NCI-H446 (cell line): ENCODE measurements at places on chromosomes 16 and 17.

- no peak for DNase-seq
Observed at GRCh38 chr17:62578757-62579487, 48.5 kb upstream of the MRC2 start.

- DNase-seq, result no peak
Observed at GRCh38 chr17:40777459-40777858, 4.9 kb downstream of the KRT27 start.

- no peak for DNase-seq
Observed at GRCh38 chr17:78412403-78412802, 34.0 kb downstream of the PGS1 start.

GRCh38 chr17:48491527-48492273, 39.1 kb downstream of the HOXB1 start:
- no peak for DNase-seq

GRCh38 chr17:75621489-75621888, 11.7 kb upstream of the SMIM5 start:
- no peak for DNase-seq

- DNase-seq, result no peak
Observed at GRCh38 chr17:43018932-43019331, 3.3 kb downstream of the VAT1 start.

DNA sequence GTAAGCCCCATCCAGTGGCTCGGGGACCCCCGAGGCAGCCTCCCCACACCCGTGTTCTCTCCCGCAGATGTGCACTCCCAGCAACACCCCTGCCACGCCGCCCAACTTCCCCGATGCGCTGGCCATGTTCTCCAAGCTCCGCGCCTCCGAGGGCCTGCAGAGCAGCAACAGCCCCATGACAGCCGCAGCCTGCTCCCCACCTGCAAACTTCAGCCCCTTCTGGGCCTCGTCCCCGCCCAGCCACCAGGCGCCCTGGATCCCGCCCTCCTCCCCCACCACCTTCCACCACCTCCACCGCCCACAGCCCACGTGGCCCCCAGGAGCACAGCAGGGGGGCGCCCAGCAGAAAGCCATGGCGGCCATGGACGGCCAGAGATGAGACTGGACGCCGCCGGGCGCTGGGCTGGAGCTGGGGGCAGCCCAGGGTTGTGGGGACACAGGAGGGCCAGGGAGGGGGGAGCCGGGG, 5.0 kb downstream of the UBALD2 start:
- DNase-seq, result no peak

GRCh38 chr17:52136166-52136565, 22.3 kb downstream of the CA10 start:
- DNase-seq, result peak; percentile 84

- DNase-seq, result no peak
Observed at GRCh38 chr16:19184823-19185509, 16.9 kb downstream of the SYT17 start.

- no peak for DNase-seq
Observed at GRCh38 chr17:40158438-40159013, 18.2 kb downstream of the CASC3 start.

GRCh38 chr17:2174468-2175293, 119.8 kb downstream of the HIC1 start:
- no peak for DNase-seq

DNA sequence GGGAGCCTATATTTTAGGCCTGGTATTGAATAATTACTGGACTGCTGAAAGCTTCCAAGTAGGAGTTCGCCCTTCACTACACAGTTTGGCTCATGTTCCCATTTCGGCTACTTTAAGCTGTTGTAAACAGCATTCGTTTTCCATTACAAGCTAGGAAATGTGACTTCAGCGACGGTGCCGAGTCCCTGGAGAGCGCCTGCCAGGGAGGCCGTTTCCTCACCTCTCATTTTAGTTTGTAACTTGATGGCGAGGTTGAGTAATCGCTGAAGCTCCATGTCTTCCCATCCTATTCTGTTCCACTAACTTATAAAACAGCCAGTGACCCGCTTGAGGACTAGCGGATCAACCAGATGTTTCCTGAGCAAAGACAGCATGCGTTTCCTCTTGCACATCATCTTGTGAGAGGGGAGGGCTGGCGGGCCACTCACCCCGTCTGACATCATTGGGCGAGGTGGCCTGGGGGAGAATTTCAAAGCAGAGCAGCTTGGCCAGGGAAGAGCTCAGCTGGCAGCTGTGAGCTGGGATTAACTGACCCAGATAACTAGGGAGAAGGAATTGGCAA, 32.9 kb downstream of the PCTP start:
- no peak for DNase-seq

DNA sequence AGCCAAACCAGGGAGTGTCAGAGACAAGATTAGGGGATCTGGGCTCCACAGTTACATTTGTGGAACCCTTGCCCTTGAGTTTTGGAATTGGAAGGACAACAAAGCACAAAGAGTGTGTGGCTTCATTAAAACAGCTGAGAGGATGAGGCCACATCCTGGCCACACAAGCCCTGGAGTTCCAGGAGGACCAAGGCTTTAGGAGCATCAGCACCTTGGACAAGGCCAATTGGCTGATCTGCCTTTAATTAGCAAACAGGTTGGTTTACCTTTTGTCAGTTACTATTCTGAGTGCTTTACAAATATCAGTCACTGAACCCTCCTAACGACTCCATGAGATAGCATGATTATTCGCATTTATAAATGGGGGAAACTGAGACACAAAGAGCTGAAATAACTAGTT, 54.7 kb downstream of the SLC6A2 start:
- no peak for DNase-seq

GRCh38 chr16:64452446-64452845, 669.4 kb downstream of the CDH11 start:
- DNase-seq, result no peak

DNA sequence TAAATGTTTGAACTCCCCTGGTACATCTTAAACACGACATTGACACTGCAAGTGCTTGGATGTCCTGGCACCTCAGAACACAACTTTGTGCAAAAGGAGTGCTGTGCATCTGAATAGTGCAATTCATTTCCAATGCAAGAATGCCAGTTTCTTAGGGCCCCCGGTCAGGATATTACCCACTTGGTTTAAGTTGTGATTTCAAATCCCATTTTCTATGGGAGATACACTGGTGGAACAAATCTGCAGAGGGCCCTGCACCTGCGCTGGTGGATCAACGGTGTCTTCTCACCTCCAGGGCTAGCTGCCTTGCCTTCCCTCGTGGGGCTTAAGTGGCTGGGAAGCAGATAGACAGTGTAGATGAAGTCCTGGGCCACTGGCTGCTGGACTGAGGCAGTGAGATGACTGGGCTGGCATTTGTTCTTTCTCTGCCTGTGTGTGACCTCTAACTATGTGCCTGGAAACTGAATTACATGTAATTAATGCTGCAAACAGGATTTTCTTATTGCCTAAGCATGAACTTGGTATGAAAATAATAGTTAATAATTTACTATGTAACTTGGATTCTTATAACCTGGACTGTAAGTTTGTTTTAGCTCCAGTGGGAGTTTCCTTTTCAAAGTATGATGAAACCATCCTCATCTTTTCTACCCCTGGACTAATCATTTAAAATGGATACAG, 20.9 kb downstream of the HAPSTR1 start:
- no peak for DNase-seq

- DNase-seq, result no peak
Observed at GRCh38 chr16:53769787-53770186, 65.8 kb downstream of the FTO start.

GRCh38 chr16:47463771-47464624, 2.9 kb downstream of the PHKB start:
- no peak for DNase-seq

- no peak for DNase-seq
Observed at GRCh38 chr16:370979-371514, 709 bp upstream of the MRPL28 start.

DNA sequence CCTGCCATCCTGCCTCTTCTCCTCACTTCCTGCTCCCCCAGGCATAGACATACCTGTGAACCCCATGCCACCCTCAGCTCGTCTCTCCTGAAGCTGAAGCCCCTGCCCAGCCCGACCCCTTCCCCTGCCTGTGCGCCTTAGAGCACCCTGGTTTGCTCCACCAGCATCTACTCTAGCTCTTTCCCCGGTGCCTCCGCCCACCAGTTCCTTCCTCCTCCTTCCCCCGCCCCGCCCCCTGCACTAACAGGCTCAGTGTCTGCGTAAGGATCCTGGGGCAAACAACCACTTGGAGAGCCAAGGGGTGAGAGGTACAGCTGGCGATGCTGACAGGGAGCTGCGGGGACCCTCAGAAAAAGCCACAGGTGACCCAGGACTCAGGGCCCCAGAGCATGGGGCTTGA, 1.9 kb downstream of the GPR142 start:
- no peak for DNase-seq

- no peak for DNase-seq
Observed at GRCh38 chr16:76511203-76511602, 234.0 kb downstream of the CNTNAP4 start.

- DNase-seq, result no peak
Observed at GRCh38 chr16:22705799-22706198, 108.2 kb upstream of the HS3ST2 start.

DNA sequence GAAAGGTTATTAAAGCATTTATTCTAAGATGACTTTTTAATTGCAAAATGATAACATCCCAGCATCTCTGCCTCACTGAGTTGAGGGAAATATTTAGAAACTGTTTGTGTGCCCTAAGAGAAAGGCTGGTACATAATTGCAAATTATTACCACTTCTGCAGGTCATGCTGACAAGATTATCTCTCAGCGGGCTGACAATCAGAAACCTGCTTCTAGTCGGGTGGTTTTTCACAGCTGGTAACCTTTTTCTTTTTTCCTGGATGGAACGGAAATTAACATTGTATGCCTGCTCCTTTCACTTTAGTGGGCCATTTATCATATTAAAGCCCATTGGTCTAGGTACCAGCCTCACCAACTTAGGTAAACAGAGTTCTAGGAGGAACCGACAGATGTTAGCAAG, 17.0 kb upstream of the NUDT7 start:
- no peak for DNase-seq

DNA sequence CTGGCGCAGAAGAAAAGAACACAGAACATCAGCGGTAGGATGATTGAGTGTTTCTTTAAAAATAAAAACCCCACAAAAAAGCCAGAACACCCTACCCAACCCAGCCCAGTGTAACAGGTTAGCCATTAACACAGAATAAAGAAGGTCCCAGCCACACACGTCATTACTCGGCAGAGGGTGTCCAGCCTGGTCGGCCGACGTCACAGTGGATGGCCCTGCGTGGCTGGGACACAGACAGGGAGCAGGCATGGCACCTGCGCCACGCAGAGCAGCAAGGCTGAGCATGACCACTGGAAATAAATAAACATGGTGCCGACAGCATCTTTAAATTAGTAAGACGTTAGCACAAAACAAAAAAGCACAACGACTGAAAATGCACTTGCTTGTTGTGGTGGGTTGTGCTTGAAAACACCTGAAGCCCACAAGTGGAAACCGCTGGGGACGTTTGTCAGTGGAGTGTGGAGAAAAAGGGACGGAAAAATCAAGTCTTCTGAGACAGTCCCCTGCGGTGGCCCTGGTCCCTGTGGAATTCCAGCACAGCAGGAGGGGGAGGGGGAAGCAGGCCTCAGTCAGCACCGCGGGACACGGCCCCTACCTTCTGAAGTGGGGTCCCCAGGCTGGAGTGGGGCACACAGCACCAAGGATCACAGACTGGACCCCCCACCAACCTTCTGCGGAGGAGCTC, 39.2 kb downstream of the SLC7A5 start:
- DNase-seq, result no peak

DNA sequence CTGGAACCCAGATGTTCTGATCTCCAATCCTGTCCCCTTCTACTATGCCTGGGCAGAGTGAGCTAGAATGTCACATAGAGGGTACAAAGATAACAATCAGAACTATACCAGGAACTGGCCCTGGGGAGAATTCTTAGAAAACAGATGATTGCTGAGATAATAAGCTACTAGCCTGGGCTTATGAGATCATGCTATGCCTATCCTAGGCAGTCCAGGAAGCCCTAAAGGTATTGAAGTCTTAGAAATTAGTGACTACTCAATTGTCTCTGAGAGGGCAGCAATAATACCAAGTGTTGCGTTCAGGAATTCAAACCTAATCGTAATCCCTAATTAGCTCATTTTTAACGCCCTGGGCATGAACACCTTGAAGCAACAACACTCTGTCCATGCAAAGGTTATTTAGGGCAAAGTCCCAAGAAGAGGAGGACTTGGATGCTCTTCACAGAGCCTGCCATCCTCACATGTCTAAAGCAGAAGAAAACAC, 77.1 kb downstream of the MMD start:
- DNase-seq, result no peak

GRCh38 chr16:72241930-72242329, 70.0 kb upstream of the PMFBP1 start:
- DNase-seq, result peak; percentile 35

DNA sequence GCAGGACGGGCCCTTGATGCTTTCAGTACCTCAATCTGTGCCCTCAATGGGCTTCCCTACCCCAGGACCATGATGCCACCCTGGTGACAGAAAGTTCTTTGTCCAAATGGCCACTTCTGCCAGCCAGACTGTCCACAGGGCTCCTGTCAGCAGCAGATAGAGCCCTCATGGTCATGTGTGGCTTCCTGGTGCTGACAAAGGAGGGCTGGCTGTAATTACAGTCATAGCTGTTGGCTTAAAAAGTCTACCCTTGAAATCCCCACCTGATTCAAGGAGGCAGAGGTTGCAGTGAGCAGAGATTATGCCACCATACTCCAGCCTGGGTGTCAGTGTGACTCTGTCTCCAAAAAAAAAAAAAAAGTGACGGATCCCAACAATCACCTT, 3.3 kb downstream of the TRPV2 start:
- DNase-seq, result no peak

DNA sequence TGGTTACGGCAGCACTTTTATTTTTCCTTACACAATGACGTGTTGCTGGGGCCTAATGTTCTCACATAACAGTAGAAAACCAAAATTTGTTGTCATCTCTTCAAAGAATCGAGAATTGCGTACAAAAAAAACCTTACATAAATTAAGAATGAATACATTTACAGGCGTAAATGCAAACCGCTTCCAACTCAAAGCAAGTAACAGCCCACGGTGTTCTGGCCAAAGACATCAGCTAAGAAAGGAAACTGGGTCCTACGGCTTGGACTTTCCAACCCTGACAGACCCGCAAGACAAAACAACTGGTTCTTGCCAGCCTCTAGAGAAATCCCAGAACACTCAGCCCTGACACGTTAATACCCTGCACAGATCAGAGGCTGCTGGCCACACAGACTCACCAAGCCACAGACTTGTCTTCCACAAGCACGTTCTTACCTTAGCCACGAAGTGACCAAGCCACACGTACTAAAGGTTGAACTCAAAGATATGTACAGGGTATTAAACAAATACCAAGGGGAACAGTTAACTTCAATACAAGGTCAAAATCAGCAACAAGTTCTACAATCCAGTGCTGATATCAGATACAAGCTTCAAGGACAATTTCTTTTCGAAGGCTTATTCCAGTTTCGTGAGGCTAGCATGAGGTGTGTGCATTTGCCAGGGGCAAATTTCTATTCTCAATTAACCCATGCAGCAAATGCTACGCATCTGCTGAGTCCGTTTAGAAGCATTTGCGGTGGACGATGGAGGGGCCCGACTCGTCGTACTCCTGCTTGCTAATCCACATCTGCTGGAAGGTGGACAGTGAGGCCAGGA, 2.4 kb downstream of the ACTG1 start:
- no peak for DNase-seq

GRCh38 chr17:67647482-67647881, 70.3 kb upstream of the NOL11 start:
- DNase-seq, result no peak

GRCh38 chr16:82201351-82201750, 31.3 kb upstream of the MPHOSPH6 start:
- no peak for DNase-seq

- DNase-seq, result no peak
Observed at GRCh38 chr16:11405331-11406176, 60.3 kb downstream of the RMI2 start.

GRCh38 chr16:30473231-30474073, 910 bp downstream of the ITGAL start:
- DNase-seq, result no peak

GRCh38 chr17:77345260-77345910, 204.6 kb downstream of the SEC14L1 start:
- no peak for DNase-seq
